ENCODE measurements at places on chromosomes 1 and 21. TPM values are rescaled to one million over a fixed set of nuclear protein-coding genes. Genes with fewer than 3 reads are reported as not detected.

The GMEB1 gene
- total RNA-seq = 6.5 TPM

The RXFP4 gene
- total RNA-seq = not detected

The S100A7A gene
- not detected for total RNA-seq

The PLEKHG5 gene
- 16.8 TPM for total RNA-seq

The BACE2 gene
- 14.5 TPM for total RNA-seq

The FCRL6 gene
- total RNA-seq = 0.57 TPM

The MPL gene
- 0.73 TPM for total RNA-seq

The IFNGR2 gene
- total RNA-seq = 36.4 TPM

The CYP4A22 gene
- total RNA-seq = not detected

The NFYC gene
- total RNA-seq = 62.3 TPM

The NUDT4B gene
- total RNA-seq = 0.49 TPM

The KHDRBS1 gene
- 59.6 TPM for total RNA-seq

The CFHR3 gene
- not detected for total RNA-seq

The SPRR2G gene
- not detected for total RNA-seq

The TNFRSF4 gene
- total RNA-seq = 1.4 TPM

The LCE3E gene
- not detected for total RNA-seq

The ORC1 gene
- 0.46 TPM for total RNA-seq

The FAM72C gene
- 0.14 TPM for total RNA-seq

The ARHGEF16 gene
- total RNA-seq = 1.4 TPM

The SDF4 gene
- 125 TPM for total RNA-seq

The PADI3 gene
- not detected for total RNA-seq

The TAS1R1 gene
- not detected for total RNA-seq

The SPATA45 gene
- not detected for total RNA-seq

The HES2 gene
- not detected for total RNA-seq

The SV2A gene
- 0.51 TPM for total RNA-seq

The TMCC2 gene
- 1.2 TPM for total RNA-seq

The HPDL gene
- not detected for total RNA-seq

The ALX3 gene
- total RNA-seq = not detected

The F13B gene
- total RNA-seq = not detected

The RIT1 gene
- 21.7 TPM for total RNA-seq

The FNDC5 gene
- 139 TPM for total RNA-seq

The KLF17 gene
- total RNA-seq = not detected

The INTS7 gene
- total RNA-seq = 9.6 TPM

The SYT6 gene
- not detected for total RNA-seq

The SLC30A10 gene
- 0.43 TPM for total RNA-seq

The GPR61 gene
- not detected for total RNA-seq

The CYP4Z1 gene
- 0.97 TPM for total RNA-seq

The SPATA21 gene
- not detected for total RNA-seq

The LRRC8B gene
- total RNA-seq = 3.8 TPM

The VASH2 gene
- 1.4 TPM for total RNA-seq

Measured in Right ventricle myocardium inferior (tissue), 1 donor.